ENCODE measurements at places on chromosomes 6 and 20. TPM values are rescaled to one million over a fixed set of nuclear protein-coding genes. Genes with fewer than 3 reads are reported as not detected.

PACSIN1 gene
- total RNA-seq = not detected

DNA sequence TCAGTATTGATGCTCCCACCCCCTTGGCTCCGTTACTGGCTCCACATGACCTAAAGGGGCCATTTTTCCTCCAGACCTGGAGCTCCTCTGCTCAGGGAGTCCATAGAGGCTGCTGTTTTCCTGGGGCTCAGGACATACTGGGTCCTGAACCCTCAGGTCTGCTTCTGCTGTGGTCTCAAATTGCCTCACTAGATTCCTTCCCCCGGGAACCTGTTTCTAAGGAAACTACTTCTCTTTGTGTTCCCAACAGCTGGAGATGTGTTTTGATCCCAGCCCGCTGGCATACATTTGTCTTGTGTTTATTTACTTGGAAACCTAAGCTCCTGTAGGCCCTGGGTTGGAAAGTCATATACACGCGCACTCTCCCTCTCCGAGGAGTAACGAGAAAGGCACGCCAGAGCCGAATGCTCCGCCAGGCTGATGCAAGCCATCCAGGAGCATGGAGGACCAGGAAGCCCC lies 222.8 kb downstream of the UST start:
- DNase-seq = no peak
- no peak overlapping the region for H3K4me3 ChIP-seq
- H3K27me3 ChIP-seq = peaks cover 33% of the 10 kb centered on the region
- no peaks in the 10 kb centered on the region for H3K36me3 ChIP-seq
- peaks cover 22% of the 10 kb centered on the region for H3K4me1 ChIP-seq

- peaks cover 38% of the 10 kb centered on the region for H3K4me1 ChIP-seq
- DNase-seq = no peak
- H3K27ac ChIP-seq = no peak overlapping the region
- H3K27me3 ChIP-seq = no peaks in the 10 kb centered on the region
- H3K4me3 ChIP-seq = no peak overlapping the region
Observed at GRCh38 chr6:16305788-16306187, 67.4 kb downstream of the GMPR start.

SGK2 gene
- 34.3 TPM for total RNA-seq

GRCh38 chr20:3712279-3712873 lies at the start of gene SIGLEC1:
SIGLEC1 (minus strand) TSS chr20:3712600; CDS start chr20:3707128, 5,472 bp downstream.
- H3K27ac ChIP-seq = no peak within 1 kb of the TSS
- H3K4me3 ChIP-seq = no peak within 1 kb of the TSS
- no peak for DNase-seq

FAM209B gene
- total RNA-seq = 0.32 TPM

DNA sequence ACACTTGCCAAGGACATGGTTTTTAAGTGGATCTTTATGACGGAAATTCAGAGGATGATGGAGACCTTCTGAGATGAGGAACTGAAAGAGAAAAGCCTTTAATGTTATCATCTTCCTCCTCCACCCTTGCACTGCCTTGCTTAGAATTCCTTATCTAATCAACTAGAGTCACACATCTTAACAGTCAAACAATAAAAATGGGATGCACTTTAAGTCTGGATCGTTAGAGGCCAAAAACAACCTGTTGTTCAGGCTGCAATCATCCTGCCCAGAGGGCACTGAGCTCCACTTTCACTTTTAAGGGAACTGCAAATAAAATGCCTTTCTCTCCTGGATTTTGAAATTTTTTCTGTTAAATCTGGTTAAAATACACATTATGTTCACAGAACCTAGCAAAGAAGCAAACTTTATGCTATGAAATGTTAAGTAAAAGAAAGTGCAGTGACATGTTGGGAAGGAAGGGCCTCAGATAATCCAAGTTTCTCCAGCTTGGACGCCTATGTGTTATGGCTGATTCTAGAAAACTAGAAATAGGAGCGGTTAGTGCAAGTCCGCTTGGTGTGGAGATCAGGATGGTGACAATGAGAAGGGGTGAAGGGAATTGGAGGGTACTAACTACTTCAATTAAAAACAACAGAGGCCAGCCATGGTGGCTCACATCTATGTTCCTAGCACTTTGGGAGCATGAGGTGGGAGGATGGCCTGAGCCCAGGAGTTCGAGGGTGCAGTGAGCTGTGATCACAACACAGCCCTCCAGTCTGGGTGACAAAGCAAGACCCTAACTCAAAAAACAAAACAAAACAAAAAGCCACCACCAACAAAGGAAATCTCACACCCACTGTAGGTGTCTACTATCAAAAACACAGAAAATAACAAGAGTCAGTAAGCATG lies 66.4 kb upstream of the KIF13A start:
- peaks cover 53% of the 10 kb centered on the region for H3K4me1 ChIP-seq
- H3K27ac ChIP-seq = no peak overlapping the region
- H3K4me3 ChIP-seq = no peak overlapping the region

MUC22 gene
- not detected for total RNA-seq

GRCh38 chr6:151341476-151342195 lies 49.7 kb downstream of the ZBTB2 start:
- H3K27me3 ChIP-seq = no peaks in the 10 kb centered on the region
- DNase-seq = no peak
- no peaks in the 10 kb centered on the region for H3K36me3 ChIP-seq
- peaks cover 6% of the 10 kb centered on the region for H3K4me1 ChIP-seq
- H3K4me3 ChIP-seq = no peak overlapping the region
